Lower lobe of right lung (tissue), 2 donors: ENCODE measurements at places on chromosomes 12 and 14.

DNA sequence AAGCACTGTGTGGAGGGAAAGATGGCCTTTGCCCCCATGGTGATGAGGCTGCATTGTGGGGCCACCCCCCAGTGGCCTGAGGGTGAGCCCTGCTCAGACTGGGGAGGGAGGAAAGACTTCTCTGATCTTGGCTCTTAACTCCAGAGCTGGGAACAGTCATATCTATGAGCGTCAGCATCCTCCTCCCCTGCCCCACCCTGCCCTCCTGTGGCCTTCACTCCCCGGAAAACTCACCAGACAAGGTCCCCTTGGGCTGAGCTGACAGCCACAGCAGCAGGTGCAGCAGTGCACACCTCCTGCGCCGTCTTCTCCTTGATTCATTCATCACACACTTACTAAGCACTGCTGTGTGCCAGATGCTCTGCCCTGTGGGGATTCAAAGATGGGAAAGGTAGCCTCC, 98.8 kb downstream of the B4GALNT3 start:
- no peaks in the 10 kb centered on the region for H3K36me3 ChIP-seq
- H3K4me1 ChIP-seq, result peaks cover 19% of the 10 kb centered on the region

GRCh38 chr12:98399532-98399931, 115.9 kb upstream of the TMPO start:
- no peaks in the 10 kb centered on the region for H3K27me3 ChIP-seq
- H3K36me3 ChIP-seq, result no peaks in the 10 kb centered on the region
- DNase-seq, result no peak
- no peak overlapping the region for H3K27ac ChIP-seq

GRCh38 chr12:84946753-84947152, 34.2 kb upstream of the SLC6A15 start:
- H3K27ac ChIP-seq, result no peak overlapping the region
- H3K4me3 ChIP-seq, result no peak overlapping the region
- no peaks in the 10 kb centered on the region for H3K27me3 ChIP-seq
- H3K36me3 ChIP-seq, result no peaks in the 10 kb centered on the region
- DNase-seq, result no peak

GRCh38 chr14:65731933-65732506, 319.5 kb downstream of the FUT8 start:
- H3K27ac ChIP-seq, result no peak overlapping the region
- no peak for DNase-seq
- H3K4me1 ChIP-seq, result no peaks in the 10 kb centered on the region
- H3K4me3 ChIP-seq, result no peak overlapping the region

GRCh38 chr14:61238611-61239245, 42.4 kb downstream of the TMEM30B start:
- H3K36me3 ChIP-seq, result no peaks in the 10 kb centered on the region
- no peak overlapping the region for H3K27ac ChIP-seq
- H3K27me3 ChIP-seq, result peaks cover 4% of the 10 kb centered on the region
- DNase-seq, result no peak
- no peak overlapping the region for H3K4me3 ChIP-seq
- H3K4me1 ChIP-seq, result no peaks in the 10 kb centered on the region
